ENCODE measurements at places on chromosomes 7 and 10.

DNA sequence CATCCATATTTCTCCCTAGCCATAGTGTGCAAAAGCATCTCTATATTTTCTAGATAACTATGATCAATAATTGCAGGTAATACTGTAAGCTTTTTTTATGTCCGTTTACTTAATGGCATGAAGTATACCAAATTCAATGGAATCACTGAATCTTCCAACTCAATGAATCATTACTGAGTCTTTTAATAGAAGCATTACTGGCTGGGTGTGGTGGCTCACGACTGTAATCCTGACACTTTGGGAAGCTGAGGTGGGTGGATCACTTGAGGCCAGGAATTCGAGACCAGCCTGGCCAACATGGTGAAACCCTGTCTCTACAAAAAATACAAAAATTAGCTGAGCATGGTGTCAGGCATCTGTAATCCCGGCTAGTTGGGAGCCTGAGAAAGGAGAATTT, 372.5 kb downstream of the BMPER start:
- no peak for DNase-seq

GRCh38 chr10:49286686-49287085, 12.3 kb upstream of the C10orf71 start:
- no peak for DNase-seq

DNA sequence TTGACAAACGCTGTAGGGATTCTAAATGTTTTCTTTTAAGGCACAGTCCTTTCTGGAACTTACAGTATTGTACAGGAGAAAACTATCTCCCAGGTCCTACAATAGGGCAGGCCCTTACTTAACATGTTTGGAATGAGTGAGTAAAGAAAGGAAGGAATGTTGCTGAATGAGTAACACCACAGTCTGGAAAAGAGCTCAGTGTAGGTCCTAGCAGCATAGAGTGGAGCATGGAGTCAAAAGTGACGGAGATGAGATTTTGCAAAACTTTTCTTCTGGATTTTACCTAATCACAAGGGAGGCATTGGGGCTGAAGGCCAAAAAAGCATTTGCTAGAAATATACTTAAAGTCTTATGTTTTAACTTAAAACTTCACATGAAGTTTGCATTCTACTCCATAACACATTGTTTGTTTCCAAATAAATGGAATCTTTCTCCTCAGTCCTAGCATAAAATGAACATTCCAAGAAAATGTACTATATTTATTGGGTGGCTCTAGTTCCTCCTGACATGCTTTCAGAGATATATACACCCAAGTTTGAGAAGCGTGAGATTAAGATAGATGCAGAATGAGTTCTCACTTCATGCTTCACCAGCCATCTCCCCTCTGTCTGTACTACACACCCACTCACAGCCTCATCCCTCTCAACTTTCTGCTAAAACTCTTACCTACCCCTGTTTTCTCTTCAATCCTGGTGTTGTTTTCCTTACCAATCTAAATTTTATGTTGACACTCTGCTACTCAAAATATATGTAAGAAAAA, 20.2 kb upstream of the ADD3 start:
- DNase-seq: no peak

DNA sequence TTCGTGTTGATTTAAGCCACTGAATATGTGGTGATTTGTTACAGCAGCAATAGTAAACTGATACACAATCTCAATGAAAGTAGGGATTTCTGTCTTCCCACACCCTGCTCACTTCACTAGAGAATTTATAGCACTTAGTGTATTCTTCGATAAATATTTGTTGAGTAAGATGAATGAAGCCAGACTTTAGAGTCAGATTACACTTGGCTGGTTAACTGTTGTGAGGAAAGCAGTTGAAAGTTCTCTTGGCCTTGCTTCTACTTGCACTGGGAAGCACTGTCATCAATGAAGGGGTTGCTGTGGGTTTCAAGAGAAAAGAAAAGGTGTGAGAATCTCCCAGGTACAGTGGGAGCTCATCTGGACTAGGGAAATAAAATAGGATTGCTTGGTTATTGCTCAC, 82.1 kb upstream of the IGFBP3 start:
- DNase-seq: no peak
